Breast epithelium (tissue), 4 donors: ENCODE measurements at places on chromosomes 6 and 20.

DNA sequence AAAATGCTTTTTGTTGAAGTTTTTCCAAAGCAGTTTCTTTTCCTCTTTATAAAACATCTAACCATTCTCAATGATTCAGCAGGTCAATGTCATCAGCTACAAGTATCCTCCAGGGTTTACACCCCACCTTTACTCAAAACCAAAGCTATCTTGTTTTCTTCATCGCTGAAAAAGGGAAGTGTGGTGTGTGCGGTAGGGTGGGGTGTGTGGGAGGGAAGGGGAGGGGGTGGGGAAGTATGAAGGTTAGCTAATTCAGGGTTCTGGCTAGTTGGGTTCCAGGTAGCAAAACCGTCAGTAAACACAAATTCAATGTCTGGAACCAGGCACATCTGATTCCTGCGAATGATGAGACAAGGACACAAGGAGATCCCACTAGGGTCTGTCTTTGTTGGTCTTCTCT is 189.6 kb downstream of the GJA10 start:
- no peak for DNase-seq
- H3K36me3 ChIP-seq: no peaks in the 10 kb centered on the region
- no peak overlapping the region for H3K27ac ChIP-seq
- no peaks in the 10 kb centered on the region for H3K4me1 ChIP-seq
- H3K27me3 ChIP-seq: no peaks in the 10 kb centered on the region
- H3K4me3 ChIP-seq: no peak overlapping the region

DNA sequence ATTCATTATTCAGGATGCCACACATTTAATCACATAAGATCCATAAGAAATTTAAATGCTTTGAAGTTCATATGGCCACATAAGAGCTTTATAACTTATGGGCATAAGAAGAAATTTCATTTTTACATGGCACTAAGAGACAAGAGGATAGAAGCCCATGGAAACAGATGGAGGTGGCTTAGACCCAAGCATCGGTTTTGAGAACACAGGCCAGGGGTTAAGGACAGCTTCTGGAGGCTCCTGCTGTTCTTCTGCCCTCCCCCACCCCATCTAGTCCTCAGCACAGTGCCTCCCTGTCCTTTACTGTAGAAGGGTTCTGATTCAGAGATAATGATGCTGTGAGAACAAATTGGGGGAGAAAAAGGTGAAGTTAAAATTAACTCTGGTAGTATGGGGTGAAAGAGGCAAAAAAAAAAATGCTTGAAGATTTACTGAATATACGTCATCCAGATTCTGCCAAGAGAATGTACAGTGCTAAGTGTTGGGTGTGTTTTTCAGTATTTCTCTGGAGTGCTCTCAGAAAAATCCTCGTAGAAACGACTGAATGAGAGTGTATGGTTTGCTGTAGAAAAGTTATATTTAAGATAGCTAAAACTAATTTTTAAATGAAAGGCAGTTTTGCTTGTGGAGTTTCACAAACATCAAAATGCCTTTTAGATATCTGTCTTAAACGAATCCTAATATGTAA is 539.7 kb downstream of the QKI start:
- H3K27me3 ChIP-seq: no peaks in the 10 kb centered on the region
- no peaks in the 10 kb centered on the region for H3K4me1 ChIP-seq
- no peak for DNase-seq
- H3K27ac ChIP-seq: no peak overlapping the region
- H3K36me3 ChIP-seq: no peaks in the 10 kb centered on the region
- H3K4me3 ChIP-seq: no peak overlapping the region

- DNase-seq: no peak
- H3K36me3 ChIP-seq: no peaks in the 10 kb centered on the region
- H3K4me1 ChIP-seq: no peaks in the 10 kb centered on the region
- no peaks in the 10 kb centered on the region for H3K27me3 ChIP-seq
These were observed 28.4 kb downstream of the SYNDIG1 start for GRCh38 chr20:24497851-24498250.

GRCh38 chr6:32192608-32193039 is at the start of gene GPSM3:
Gene GPSM3 (minus strand): TSS chr6:32192643. CDS start chr6:32192513, 130 bp downstream.
- peak within 1 kb of the TSS; percentile 42 for H3K4me3 ChIP-seq
- peak within 1 kb of the TSS; percentile 97 for H3K27ac ChIP-seq
- no peaks in the 10 kb centered on the region for H3K27me3 ChIP-seq
- peaks cover 12% of the 10 kb centered on the region for H3K4me1 ChIP-seq
- no peak for DNase-seq
- H3K36me3 ChIP-seq: no peaks in the 10 kb centered on the region

- no peaks in the 10 kb centered on the region for H3K36me3 ChIP-seq
- H3K4me3 ChIP-seq: no peak overlapping the region
- DNase-seq: peak; percentile 32
- H3K27me3 ChIP-seq: no peaks in the 10 kb centered on the region
- no peaks in the 10 kb centered on the region for H3K4me1 ChIP-seq
- H3K27ac ChIP-seq: peak overlapping the region; percentile 64
These were observed 62.6 kb downstream of the BANF2 start for GRCh38 chr20:17762243-17762872.

- H3K36me3 ChIP-seq: no peaks in the 10 kb centered on the region
- DNase-seq: no peak
These were observed 167.0 kb downstream of the ERMARD start for GRCh38 chr6:169918239-169918953.

- no peak for DNase-seq
- peaks cover 7% of the 10 kb centered on the region for H3K4me1 ChIP-seq
- peak overlapping the region; percentile 41 for H3K27ac ChIP-seq
- no peaks in the 10 kb centered on the region for H3K36me3 ChIP-seq
- no peaks in the 10 kb centered on the region for H3K27me3 ChIP-seq
These were observed 132.3 kb downstream of the UNC5CL start for GRCh38 chr6:40906759-40907158.

DNA sequence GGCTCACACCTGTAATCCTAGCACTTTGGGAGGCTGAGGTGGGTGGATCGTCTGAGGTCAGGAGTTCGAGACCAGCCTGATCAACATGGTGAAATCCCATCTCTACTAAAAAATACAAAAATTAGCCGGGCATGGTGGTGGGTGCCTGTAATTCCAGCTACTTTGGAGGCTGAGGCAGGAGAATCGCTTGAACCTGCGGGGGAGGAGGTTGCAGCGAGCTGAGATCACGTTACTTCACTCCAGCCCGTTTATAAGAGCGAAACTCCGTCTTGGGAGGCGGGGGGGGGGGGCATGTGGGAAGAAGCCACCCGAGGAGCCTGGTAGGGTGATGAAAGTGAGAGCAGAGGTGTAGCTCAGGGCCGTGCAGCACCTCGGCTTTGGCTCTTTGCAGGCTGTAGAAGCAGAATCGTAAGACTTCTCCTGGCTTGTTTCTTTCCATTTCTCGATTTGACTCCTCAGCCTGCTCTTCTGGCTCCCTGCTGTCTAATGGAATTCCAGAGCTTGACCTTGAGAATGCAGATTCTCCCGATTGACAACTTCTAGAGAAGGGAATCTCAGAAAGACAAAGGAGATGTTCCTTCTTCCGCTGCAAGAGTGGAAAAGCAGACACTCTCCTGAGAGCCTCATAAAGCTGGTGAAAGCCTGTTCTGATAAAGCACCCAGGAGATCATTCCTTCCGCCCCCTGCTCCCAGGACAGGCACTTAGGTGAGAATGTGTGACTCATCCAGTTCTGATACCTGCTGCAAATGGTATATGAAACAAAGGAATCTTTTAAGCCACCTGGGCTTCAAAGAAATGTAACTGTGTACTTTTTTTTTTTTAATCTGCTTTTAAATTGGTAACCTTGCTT is 26.0 kb upstream of the PPP1R16B start:
- no peak overlapping the region for H3K4me3 ChIP-seq
- H3K27ac ChIP-seq: no peak overlapping the region
- DNase-seq: no peak
- H3K36me3 ChIP-seq: no peaks in the 10 kb centered on the region

GRCh38 chr6:157380458-157380778 is 572 bp upstream of the ZDHHC14 start:
- peak overlapping the region; percentile 98 for H3K27ac ChIP-seq
- no peaks in the 10 kb centered on the region for H3K27me3 ChIP-seq
- peak overlapping the region; percentile 99 for H3K4me3 ChIP-seq
- no peaks in the 10 kb centered on the region for H3K36me3 ChIP-seq
- H3K4me1 ChIP-seq: no peaks in the 10 kb centered on the region
- no peak for DNase-seq

DNA sequence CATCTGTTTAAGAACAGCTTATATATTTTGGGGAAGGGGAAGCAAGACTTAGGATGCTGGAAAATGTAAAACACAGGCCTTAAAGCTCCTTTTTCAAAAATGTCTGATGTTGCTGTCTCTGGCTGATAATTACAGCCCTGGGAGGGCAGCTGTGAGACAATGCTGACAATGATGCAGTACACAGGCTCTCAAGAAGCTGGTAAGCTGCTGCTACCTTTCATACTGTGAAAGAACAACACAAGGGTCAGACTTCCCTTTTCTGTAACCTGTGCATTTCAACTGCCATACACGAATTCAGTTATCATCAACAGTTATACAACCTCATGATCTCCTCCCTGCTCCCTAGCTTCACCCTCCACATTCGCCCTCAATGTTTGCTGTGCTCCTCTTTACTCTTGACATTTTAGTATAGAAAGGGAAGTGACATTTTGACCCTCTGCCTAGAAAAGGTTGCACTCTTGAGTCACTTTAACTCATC is 25.2 kb downstream of the MAP7 start:
- no peaks in the 10 kb centered on the region for H3K36me3 ChIP-seq
- H3K27me3 ChIP-seq: no peaks in the 10 kb centered on the region
- H3K4me3 ChIP-seq: no peak overlapping the region
- peaks cover 5% of the 10 kb centered on the region for H3K4me1 ChIP-seq
- no peak for DNase-seq
- no peak overlapping the region for H3K27ac ChIP-seq

DNA sequence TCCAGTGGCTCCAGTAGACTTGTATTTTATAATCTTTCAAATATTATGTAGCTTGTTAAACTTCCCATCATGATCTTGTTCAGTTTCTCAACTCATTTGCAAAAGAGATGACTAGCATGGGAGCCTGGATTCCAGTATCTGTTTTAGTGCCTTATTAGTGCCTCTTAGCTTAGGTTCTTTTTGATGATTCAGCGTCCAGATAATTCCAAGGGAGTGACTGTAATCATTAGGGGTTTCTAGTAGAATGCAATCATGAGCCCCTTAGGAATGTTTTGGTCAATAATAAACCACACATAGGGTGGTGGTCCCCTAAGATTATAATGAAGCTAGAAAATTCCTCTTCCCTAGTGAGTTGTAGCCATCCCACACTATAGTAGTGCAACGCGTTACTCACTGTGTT is 7.0 kb downstream of the CD2AP start:
- H3K4me1 ChIP-seq: no peaks in the 10 kb centered on the region
- no peaks in the 10 kb centered on the region for H3K27me3 ChIP-seq
- DNase-seq: no peak
- H3K4me3 ChIP-seq: no peak overlapping the region
- no peaks in the 10 kb centered on the region for H3K36me3 ChIP-seq
- peak overlapping the region; percentile 3 for H3K27ac ChIP-seq

- no peak for DNase-seq
- H3K4me3 ChIP-seq: no peak overlapping the region
- no peaks in the 10 kb centered on the region for H3K27me3 ChIP-seq
- H3K36me3 ChIP-seq: no peaks in the 10 kb centered on the region
- H3K4me1 ChIP-seq: no peaks in the 10 kb centered on the region
- H3K27ac ChIP-seq: no peak overlapping the region
These were observed 245.4 kb upstream of the EXOC2 start for GRCh38 chr6:938271-938905.
